ENCODE measurements at places on chromosomes 2 and 18.
A peak's percentile ranks its signal among the peaks of the same experiment; 100 is the strongest.

DNA sequence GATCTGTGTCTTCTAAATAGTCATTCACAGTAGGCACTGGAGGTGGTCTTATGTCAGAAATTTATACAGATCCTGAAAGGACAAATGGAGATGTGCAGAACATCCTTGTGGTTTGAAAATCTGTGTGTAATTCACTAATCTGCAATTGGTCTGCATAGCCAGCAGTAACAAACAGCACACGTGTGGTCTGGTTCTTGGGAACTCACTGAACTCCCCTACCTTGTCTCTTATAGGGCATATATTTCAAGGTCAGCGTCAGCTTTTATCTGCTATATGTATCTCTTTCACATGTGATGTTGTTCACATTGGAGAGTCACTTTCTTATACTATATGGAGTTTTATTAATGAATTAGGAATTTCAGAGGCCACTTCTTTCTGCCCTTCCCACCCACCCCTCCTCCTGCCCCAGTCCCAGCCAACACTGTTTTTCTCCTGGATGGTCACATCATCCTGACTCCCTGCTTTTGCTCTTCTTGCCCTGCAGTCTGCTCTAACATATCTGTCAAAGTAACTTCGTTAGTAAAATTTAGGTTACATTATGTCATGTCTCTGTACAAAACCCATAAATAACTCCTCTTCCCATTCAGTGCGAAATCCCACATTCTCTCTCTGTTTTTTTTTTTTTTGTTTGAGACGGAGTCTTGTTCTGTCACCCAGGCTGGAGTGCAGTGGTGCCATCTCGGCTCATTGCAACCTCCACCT lies 35.4 kb upstream of the CABYR start:
- no peak for DNase-seq

- DNase-seq, result no peak
Observed at GRCh38 chr2:65901756-65902155, 469.4 kb upstream of the SPRED2 start.

DNA sequence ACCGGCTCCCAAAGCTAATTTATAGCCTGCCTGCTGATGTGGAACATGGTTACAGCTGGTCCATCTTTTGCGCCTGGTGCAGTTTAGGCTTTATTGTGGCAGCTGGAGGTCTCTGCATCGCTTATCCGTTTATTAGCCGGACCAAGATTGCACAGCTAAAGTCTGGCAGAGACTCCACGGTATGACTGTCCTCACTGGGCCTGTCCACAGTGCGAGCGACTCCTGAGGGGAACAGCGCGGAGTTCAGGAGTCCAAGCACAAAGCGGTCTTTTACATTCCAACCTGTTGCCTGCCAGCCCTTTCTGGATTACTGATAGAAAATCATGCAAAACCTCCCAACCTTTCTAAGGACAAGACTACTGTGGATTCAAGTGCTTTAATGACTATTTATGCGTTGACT lies 51.4 kb downstream of the TMEM178A start:
- DNase-seq, result no peak

DNA sequence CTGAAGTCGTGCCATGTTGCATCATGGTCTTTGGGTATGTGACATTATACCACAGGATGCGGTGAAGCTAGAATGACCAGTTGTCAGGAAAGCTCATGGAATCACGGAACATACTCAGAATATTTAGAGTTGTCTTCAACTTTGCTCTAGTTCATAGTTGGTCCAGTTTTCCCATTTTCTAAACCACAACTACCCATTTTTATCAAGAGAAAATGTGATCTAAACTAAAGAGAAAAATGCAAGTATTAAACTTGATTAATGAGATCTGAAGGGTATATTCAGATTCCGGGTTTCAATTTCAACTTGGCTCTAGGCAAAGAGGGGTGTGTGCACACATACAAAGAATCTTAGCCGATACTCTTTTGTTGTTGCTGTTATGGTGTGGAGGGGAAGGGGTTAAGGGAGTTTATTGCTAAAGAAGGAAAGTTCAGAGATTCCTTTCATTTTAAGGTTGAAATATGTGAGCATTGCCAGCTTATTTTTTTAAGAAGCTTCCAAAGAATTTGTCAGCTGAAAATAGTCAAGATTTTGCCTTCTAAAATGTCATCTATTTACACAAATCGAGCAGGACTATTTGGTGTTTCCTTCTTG lies 516.6 kb upstream of the ZEB2 start:
- DNase-seq, result no peak

GRCh38 chr18:13725566-13726231 lies 659 bp downstream of the FAM210A start:
- DNase-seq, result no peak

GRCh38 chr2:170530284-170530745 lies 184.8 kb upstream of the SP5 start:
- no peak for DNase-seq

GRCh38 chr2:103010751-103011150 lies 248.9 kb downstream of the TMEM182 start:
- DNase-seq, result no peak

- DNase-seq, result peak; percentile 8
Observed at GRCh38 chr2:33118651-33119050, 171.9 kb downstream of the LTBP1 start.

DNA sequence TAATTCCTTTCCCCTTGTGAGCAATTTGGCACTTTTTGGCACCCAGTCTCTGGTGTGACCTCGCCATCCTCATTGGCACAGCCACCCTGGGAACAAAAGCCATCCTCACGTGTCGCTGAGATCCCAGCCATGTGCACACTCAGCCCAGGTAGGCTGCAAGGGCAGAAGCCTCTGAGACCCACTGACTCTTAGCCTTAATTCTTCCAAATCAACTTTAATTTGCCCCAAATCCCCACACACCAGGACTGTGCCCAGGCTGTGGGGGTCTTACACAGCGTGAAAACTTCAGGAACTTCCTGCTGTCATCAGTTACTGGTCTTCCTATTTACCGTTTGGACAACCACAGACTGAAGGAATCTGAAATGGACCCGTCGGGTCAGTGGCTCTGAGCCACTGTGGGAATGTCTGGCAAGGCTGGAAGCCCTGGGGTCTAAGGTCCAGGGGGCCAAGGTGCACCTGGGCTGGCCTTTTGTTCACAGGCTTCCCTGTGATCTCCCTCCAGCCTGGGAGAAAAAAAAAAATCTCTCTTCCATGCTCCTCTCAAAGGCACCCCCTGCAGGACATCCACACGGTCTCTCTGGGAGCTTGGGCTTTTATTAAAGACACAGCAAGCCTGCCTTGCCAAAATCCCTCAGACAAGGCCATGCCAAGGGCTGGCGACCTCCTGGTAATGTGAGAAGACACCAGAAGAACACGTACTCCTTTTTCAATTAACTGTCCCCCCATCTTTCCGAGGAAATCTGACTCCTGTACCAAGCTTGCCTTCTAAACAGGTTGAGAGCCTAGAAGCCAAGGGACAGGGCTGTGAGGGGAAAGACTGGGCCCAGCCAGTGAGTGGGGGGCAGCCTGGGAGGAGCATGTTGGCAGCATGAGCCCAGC lies 42.1 kb upstream of the LAPTM4A start:
- peak; percentile 53 for DNase-seq

GRCh38 chr2:25419678-25420242 lies 78.0 kb upstream of the DNMT3A start:
- no peak for DNase-seq

GRCh38 chr18:80022613-80023012 lies 11.6 kb upstream of the RBFA start:
- no peak for DNase-seq

GRCh38 chr18:35164133-35164532 lies 76.7 kb upstream of the ZNF397 start:
- no peak for DNase-seq

- DNase-seq, result no peak
Observed at GRCh38 chr18:8812631-8813030, 107.3 kb downstream of the MTCL1 start.

DNA sequence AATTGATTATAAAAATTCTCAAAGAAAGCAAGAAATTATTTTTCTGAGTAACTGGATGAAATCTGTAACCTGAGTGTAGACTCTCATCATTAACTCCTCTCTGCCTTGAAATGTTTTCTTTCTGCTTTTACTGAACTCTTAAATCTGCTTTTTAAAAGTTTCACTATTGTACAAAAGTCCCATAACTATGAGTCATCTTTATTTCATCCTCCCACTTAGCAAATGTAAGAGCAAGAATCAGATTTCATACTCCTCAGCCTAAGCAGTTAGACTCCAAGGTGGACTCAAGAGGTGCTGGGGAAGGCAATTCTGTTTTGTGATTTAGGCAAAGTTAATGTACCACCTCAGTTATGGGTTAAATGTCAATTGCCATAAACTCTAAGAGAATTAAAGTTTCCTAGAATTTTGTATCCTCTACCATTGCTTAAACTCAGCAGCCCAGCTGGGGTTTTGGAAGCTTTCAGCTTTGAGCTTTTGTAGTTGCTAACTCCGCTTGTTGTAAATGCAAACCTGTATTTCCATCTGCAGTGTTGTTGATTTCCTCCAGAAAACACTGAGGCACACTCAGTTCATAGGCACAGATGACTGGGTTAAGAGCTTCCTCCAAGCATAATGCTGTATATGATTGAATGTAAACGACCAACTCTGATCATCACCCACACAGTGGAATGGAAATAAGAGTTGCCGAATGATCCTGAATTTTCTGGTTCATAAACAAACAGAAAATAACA lies 268.8 kb downstream of the ARHGAP15 start:
- peak; percentile 33 for DNase-seq

DNA sequence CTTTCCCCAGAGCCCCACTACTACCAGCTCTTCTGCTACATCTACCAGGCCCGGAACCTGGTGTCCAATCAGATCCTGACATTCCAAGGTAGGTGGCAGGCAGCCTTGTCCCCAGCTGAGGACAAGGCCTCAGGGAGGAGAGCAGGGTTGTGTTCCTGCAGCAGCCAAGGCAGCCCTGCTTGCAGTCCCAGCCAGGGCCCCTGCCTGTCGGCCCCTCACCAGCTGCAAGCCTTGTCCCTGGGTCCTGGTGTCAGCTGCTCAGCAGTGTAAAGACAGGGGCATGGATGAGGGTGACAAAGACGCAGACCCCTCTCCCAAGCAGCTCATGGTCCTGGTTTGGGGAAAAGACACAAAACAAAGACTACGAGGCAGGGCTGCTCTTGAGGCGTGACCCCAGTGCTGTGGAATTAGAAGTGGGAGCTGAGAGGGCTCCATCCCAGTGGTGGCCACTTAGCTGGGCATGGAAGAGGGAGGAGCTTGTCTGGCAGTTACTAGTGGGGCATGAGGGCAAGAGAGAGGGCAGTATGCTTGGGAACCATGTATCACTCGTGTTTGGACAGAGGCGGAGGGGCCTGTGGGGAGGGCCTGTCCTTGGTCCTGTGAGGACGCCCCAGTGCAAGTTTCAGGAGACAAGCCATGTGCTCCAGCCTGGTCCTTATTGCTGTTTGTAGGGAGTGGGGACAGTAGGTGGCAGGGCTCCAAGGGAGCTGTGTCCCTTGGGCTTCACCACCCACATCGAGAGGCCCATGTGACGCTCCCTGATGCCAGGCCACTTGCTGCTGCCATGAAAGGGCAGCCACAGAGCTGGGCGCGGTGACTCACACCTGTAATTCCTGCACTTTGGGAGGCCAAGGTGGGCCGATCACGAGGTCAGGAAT lies 47.5 kb downstream of the LMAN2L start:
- no peak for DNase-seq

- DNase-seq, result no peak
Observed at GRCh38 chr2:152307863-152308262, 27.1 kb upstream of the FMNL2 start.

DNA sequence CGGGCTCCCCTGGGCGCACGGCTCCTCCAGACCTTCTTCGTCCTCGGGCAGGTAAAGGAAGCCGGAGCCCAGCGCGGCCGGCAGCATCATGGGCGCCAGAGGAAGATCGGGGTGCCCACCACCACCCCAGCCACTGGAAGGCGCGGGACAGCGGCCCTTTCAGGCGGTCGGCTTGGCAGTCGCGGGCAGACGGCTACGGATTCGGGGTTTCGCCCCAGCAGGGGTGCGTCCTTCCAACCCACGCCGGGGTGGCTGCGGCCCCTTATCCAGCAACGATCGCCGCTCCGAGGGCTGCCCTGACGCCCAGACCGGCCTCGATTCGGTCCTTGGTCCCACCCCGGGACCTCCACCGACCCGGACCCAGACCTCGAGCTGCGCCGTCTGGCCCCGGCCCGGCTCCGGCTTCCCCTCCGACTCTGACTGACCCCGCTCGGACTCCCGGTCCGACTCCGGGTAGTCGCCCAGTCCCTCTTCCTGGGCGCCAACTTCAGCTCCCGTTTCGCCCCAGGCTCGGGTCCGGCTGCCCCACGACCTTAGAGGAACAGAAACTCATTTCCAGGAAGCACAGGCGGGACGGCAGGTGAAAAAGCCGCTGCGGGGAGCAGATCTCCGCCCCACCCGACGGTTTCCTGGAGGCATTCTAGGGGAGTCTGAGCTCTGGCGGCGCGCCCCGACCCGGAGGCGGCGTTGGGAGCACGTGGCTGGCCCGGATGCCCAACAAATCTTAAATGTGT lies 30.2 kb upstream of the SSB start:
- DNase-seq, result no peak

- no peak for DNase-seq
Observed at GRCh38 chr2:106028192-106028591, 165.9 kb downstream of the UXS1 start.

- peak; percentile 12 for DNase-seq
Observed at GRCh38 chr18:68484241-68484640, 230.7 kb downstream of the TMX3 start.

DNA sequence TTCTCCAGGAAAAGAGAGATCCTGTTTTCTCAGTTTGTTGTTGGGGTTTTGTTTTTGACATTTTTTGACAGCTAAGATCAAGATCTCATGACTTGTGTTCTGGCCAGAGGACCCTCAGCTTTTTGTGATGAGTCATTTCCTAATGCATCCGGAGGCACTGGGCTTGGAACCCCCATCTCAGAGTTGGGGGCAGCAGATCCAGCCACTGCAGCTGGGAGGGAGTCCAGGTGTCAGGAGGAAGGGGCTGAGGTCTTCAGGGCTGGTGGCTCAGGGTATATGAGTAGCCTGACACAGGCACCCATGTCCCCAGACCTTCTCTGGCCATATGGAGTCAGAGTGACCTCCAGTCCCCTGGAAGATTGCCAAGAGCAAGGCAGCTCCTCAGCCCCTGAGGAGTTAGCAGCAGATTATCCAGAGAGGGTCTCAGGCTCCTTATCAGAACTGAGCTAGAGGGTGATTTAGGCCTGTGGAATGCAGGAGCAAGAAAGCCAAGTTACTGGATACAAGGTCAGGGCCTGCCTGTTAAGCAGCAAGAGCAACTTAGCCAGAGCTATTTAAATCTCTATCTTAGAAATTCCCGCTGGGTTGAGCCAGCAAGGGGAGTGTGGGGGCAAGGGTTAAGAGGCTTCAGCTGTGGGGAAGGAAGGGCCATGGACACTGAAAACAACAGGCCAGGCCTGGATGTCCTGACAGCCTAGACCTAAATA lies 62.4 kb downstream of the TANC1 start:
- peak; percentile 97 for DNase-seq

All from NCI-H226 (cell line).